HFF-Myc (cell line): ENCODE measurements at places on chromosomes 3 and 15.

- DNase-seq: no peak
Observed at GRCh38 chr3:126130081-126130855, 46.3 kb upstream of the SLC41A3 start.

DNA sequence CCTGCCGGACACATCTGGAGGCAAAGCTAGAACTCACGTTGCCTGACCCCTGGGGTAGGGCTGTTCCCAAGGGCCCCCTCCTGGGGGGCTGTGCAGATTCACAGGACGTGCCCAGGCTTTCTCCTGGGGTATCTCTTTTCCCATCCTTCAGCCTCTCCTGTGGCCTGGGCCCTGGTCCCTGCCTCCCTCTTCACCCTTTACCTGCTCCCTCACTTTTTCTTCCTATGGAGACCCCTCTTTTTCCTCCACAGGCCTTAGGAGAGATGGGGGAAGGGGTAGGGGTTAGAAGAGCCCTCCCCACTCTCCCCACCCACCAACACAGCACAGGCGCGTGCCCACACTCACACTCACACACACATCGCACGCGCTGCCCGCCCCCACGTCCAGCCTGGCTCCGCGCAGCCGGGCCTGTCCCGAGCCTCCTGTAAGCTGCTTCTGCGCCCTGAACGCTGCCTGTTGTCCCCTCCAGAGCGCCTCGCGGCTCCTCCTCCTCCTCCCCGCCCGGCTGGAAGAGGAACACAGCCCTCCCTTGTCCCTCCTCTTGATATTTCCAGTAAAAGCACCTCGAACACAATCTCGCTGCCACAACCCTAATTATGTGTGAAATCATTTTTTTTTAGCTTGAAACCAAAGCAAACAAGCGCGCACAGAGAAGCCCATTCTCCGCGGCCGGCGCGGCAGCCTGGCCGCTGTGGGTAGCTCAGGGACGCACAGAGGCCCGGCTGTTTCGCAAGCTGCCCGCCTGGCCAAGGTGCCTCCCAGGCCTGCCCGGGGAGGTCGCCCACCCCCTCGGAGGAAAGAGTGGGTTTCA lies 33.9 kb upstream of the ACAN start:
- no peak for DNase-seq

GRCh38 chr3:12638105-12638504 lies 25.8 kb downstream of the RAF1 start:
- DNase-seq: no peak

GRCh38 chr3:108022256-108023150 lies 68.3 kb downstream of the CD47 start:
- no peak for DNase-seq

GRCh38 chr3:115638991-115639390 lies 15.7 kb downstream of the GAP43 start:
- no peak for DNase-seq

GRCh38 chr3:130462089-130462488 lies 54.9 kb upstream of the COL6A6 start:
- DNase-seq: no peak

- DNase-seq: no peak
Observed at GRCh38 chr15:69061414-69061842, 46.9 kb downstream of the NOX5 start.

DNA sequence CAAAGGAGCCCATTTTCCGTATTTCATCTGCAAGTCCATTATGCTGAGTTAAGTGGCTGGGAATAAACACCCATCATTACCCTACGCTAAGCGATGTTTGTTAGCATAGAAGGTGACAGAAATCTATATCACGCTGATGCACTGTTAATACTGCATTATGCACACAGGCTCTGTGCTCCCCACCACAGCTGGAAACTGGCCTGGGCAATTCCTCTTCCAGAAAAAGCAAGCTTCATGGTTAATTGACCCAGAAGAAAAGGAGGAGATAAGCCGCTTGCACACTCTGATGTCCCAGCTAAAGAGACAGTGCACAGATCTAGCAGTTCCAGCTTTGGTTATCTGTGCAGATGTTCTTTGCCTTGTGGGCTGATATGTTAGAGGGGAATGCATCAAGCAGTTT lies 232.6 kb downstream of the NTRK3 start:
- DNase-seq: no peak

GRCh38 chr3:120435621-120436020 lies 15.2 kb downstream of the FSTL1 start:
- no peak for DNase-seq

GRCh38 chr3:25508901-25509300 lies 80.8 kb downstream of the RARB start:
- peak; percentile 27 for DNase-seq
